HuH-7.5 (cell line): ENCODE measurements at places on chromosomes 4 and X.

DNA sequence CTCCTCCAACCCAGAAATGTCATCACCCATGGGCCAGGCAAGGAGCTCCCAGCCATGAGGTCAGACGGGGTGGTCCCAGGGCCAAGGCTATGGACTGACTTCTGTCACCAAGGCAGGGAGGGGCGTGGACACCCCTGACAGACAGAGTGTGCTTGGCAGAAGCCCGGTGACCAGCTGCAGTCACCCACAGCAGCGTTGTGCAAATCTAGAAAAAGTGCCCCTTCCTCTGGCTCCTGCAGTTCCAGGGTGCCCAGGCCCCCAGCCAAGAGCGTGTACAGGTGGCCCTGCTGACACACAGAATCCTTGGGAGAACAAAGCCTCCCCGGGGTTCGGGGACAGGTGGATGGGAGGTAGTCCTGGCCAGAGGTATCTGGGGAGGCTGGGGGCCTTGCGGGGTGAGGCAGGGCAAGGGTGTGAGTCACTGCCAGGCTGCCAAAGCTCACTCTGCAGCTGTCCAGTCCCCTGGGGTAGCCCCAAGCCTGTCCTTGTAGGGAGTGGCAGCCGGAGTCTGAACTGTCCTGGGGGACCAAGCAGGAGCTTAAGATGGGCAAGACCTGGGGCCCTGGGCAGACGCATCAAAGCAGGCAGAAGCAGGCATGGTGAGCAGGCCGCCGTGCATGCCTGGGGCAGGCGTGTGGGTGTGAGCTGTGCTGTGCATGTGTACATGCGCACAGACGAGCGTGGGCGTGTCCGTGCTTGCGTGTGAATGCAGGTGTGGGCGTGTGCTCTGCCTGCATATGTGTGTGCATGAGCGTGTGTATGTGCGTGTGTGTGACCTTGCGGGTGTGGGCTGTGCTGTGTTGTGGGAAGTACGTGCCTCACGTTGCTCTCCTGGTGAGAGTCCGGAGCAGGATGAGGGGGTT is 3.3 kb downstream of the MYL5 start:
- no peak for DNase-seq

DNA sequence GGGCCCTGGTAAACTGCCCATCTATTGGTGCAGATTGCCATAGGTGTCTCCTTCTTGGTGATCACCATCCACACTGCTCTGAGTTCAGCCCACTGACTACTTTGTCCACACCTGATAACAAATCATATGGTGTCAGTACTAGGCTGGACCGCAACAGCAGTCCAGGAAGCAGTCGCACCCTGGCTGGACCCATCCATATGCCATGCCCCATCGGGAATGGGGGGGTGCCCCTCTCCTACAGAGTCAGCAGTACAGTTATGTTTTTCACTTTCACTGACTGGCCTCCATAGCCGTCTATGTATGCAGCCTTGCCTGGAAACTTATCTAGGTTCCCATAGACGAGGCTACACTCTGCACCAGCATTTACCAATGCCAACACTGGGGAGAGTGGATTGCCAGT is 226.1 kb downstream of the ADGRL3 start:
- no peak for DNase-seq

GRCh38 chrX:107574711-107575110 is 53.6 kb upstream of the PRPS1 start:
- no peak for DNase-seq

GRCh38 chr4:142347241-142347640 is 498.9 kb downstream of the INPP4B start:
- no peak for DNase-seq

DNA sequence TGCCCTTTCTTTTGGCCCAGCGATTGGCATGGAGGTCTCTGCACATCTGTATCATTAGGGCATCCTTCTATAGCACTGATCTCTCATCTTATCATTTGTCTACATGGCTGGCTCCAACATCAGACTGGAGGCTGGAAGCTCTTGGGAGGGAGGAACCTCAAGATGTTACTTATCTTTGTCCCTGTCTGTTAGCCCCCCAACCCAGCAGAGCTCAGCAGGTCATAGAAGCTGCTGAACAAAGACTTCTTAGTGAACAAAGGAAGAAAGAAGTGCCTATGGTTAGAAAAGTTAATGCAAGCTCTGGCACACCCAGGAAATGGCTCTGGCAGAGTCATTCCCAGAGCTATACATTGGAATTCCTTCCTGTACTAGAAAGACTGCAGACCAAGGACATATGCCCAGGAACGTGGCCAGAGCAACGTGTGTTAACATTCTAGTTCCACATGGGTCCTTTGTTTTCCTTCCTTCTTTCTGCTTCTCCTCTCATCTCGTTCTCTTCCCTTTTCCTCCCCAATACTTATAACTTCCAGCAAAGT is 74.0 kb downstream of the SEL1L3 start:
- DNase-seq: no peak

GRCh38 chrX:135302269-135302873 is 6.9 kb upstream of the ETDC start:
- no peak for DNase-seq

- no peak for DNase-seq
These were observed 101.0 kb downstream of the ATP11C start for GRCh38 chrX:139831675-139832456.

DNA sequence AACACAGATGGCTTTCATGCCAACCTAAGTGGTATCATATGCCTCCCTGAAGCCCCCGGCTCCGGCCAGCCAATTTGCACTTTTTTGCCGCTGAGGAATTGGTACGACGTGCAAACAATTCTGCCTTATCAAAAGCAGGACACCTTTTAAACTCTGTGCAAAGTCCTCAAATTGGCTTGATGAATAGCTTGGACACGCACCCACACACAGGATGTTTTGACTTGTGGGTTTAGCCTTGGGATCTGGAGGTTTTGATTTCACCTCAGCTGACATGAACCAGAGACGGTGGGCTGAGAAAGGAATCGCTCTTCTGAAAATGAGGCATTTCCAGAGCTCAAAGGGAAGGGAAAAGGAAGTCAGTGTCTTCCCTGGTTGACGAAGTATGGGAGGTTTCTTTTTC is 110.8 kb upstream of the SHOX start:
- no peak for DNase-seq

- no peak for DNase-seq
These were observed 192.7 kb upstream of the NUDT6 start for GRCh38 chr4:123114915-123115756.

- DNase-seq: no peak
These were observed 36.4 kb upstream of the MAN2B2 start for GRCh38 chr4:6538575-6538974.
